Cortex of kidney (tissue), 1 donor: ENCODE measurements at places on chromosomes 1 and 21.

- DNase-seq, result no peak
Measured at GRCh38 chr1:183911285-183911684, 106.4 kb downstream of the RGL1 start.

DNA sequence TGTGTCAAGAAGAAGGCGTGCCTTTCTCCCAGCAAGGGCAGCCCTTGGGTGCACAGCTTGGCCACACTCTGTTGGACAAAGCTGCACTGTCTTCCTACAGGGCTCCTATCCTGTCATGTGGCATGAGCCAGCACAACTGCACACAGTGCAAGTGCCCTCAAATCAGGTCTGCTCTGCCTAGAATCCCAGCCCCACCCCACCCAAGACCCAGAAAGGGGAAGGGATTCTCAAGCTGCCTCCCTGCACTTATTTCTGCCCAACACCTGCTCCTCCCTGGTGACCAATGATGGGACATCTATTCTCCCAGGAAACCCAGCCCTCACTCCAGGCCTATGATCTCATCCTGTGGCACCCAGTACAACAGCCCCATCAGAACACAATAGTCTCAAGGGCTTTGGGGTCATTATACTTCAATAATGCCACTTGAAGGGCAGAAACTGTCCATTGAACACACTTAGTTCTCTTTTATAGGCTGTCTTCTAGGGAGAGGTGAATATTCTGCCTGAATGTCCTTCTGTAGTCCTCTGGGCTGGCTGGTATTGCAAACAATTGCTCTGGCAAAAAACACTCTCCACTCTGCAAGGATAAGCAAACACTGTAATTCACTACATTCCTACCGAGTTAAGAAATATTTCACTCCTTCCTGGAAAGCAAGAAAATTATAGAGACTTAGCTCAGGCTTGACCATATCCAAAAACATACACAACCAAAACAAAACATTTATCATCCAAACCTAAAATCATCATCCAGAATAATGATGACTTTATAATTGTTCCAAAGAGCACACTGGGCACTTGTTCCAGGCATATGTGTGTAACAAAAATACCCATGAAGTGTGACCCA lies 43.1 kb upstream of the IGSF3 start:
- DNase-seq, result no peak

DNA sequence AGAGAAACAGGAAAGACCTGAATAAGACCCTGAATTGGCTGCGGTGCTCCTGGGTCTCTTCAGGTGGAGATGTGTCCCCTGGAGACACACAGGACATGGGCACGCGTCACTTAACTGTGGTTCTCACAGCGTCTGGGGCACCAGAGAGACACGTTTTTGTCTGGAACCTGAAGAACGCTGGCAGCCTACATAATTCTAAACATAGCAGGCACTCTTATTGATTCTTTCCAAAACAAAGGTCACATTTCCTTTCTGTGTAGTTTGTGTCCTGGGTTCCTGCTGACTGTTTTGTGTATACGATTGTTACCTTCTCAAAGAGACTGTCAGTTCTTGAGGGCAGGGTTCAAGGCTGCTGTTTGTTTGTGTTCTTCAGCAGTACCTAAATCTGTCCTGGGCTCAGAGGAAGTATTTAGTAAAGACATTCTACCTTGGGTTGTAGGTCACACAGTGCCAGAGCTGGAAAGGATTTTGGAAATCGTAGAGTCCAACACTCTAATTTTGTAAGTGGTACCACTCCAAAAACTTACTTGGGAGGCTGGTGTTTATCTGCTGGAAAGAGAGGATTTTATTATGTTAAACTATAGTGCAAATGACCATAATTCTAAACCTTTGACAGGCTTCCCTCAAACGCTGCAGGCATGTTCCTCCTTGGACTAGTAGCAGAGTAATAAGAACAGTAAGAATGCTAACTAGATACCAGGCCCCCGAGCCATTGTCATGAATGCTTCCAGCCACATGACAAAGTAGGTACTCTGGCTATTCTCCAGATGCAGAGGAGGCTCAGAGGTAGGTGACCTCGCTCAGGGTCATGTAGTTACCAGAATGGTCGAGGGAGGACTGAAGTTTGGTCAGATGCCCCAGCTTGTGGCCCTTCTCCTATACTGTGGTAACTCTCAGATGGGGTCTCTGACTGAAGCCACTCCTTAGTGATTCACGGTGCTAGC lies 164.3 kb downstream of the DHRS3 start:
- no peak for DNase-seq

DNA sequence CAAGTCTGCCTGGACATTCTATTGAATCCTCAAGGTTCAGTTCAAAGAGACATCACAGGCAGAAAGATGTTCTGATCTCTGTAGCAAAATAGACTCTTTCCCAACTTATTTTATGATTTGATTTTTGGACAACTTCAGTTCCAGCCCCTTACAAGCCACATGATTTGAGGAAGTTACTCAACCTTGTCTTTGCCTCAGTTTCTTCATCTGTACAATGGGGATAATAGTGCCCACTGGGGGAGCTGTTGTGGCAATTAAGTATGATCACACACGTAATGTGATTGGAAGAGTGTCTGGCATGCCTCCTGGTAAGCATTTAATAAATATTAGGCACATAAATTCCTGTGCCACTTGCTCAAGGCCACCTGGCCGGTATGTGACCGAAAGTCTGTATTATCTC lies 130.6 kb downstream of the DAB1 start:
- DNase-seq, result no peak

DNA sequence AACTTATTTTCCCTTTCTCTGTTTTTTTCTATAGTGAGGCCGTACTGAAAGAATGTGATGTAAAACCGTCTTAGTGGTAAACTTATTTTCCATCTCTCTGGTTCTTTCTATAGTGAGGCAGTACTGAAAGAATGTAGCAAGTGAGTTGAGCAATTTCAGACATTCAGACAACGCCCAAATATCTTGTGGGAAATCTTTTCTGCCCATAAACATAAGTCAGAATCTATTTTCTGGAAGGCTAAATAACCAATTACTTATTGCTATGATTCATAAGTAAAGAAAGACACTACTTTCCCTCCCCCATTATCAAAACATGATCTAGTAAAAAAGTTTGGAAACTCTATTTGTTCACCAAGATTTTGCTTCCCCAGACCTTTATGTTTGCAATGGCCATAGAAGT lies 18.8 kb upstream of the SCCPDH start:
- DNase-seq, result no peak

GRCh38 chr1:186683652-186684410 lies 3.6 kb upstream of the PTGS2 start:
- no peak for DNase-seq

- no peak for DNase-seq
Measured at GRCh38 chr1:206490771-206491405, 16.4 kb upstream of the RASSF5 start.

DNA sequence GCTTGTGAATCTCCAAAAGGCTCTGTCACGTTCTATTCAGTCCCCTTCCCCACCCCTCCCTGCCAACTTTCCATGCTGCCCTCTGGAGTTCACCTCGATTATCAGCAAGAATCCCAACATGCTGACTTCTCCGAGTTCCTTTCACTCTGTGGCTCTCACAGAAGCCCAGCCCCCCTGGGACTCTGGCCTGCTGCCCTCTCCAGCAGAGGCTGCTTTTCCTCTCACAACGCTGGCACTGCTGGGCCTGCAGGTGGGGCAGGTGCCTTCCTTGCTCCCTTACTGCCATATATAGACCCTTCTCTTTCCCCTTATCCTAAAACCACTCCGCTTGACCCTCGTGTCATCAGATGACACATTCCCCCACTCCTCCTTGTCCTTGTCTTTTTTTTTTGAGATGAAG lies 10.2 kb upstream of the RNF186 start:
- DNase-seq, result no peak

DNA sequence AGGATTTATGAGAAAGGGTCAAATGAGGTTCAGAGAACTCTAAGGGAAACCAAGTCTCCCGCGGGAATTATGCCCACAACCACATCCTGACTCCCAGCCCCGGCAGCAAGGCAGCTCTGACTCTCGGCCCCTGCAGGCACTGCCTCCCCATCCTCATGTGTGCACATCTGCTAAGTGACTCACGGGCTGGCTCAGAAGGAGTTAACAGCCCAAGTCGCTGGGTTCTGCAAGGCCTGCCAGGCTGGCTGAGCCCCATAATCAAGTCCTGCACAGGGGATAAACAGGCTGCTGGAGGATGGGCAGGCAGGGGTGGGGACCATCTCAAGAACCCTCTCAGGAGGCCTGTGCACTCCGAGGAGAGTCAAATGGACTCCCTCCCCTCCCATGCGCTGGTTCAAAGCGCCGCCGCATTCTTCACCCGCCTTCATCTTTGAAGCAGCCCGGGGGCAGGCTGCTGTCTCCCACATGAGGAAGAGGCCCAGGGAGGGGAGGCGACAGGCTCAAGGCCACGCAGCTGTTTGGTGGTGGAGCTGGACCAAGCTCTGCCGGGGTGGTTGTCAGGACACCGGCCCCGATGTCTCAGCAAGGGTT lies 344.3 kb downstream of the MATN1 start:
- no peak for DNase-seq

- DNase-seq, result no peak
Measured at GRCh38 chr1:155134880-155135414, 705 bp upstream of the SLC50A1 start.

- no peak for DNase-seq
Measured at GRCh38 chr1:230376296-230376695, 49.8 kb downstream of the PGBD5 start.

- no peak for DNase-seq
Measured at GRCh38 chr1:22547818-22548462, 15.3 kb upstream of the EPHA8 start.
